ENCODE measurements at places on chromosomes 11 and 22.

GRCh38 chr11:34044664-34045485, 6.7 kb upstream of the CAPRIN1 start:
- DNase-seq = peak; percentile 86

DNA sequence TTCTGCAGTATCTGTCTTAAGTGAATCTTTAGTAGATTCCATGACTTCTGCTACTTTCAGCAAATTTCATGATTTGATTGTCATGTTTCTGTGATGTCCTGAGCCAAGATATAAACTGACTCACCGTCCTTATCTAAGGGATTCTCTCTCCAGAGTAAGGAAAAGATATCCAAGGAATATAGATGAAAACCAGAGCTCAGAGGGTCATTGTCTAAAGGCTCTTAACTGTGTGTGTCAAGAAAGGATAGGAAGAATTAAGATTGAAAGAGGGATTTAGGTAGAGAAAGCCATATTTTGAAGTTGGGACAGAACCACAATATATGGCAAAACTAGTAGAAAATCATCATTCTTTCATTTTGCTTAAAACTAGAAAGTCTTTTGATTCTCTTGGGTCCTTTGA, 50.7 kb downstream of the PPME1 start:
- DNase-seq = no peak

DNA sequence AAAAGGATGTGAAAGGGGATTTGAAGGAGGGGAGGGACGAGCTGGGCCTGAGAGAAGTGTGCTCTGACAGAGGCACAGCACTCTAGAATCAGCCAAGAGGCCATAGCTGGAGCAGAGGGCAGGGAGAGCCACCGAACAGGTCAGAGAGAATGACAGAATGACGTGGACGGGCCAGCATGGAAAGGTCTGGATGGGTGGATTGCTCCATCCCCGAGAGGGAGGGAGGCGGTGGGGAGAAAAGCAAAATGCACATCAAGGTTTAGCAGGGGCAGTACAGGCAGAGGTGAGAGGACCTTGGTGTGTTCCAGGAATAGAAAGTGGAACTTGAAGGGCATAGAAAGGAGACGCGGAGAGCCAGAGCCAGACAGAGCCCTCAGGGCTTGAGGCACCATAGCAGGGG, 6.9 kb downstream of the PMM1 start:
- DNase-seq = no peak

DNA sequence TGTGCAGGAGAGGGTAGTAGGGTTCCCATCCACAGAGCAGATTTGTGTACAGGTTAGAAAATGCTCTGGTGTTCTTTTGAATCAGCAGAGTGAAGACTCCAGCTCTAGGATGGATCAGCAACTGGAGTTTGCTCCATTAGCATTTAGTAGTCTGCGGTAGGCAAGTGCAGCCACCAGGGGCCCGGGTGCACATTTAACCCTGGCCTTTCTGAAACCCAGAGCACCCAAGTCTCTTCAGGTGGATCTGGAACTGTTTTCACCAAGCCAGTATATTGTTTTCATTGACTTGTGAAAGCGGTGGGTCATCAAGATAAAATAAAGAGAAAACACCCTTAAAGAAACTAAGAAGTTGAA, 100.8 kb upstream of the CLPB start:
- DNase-seq = no peak

DNA sequence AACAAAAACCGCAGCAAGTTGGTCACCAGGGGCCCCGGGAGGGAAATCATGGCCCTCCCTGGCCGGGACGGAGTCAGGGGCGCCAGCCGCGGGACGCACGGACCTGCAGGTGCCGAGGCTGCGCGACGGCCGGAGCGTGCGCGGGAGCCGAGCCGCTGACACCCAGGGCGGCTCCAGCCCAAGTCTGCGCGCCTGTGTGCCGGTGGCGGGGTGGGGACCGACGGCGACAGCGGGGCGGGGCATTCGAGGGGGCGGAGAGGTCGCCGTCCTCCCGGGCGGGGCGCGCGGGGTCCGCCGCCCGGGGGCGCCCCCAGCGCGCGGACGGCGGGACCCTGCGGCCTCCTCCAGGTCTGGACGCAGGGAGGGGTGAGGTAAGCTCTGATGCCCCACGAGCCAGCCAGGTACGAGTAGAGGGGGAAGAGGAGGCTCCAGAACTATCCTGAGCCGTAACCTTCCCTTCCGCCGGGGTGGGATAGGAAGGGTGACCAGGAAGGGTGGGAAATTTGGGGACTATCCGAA, at the start of gene ESAM:
ESAM (minus strand) TSS at position 186 of the 519 bp plus-strand sequence; CDS start at position 50, 136 bp downstream.
- DNase-seq = no peak

- peak; percentile 14 for DNase-seq
Observed at GRCh38 chr11:45665206-45665932, at the start of gene CHST1. Gene CHST1 (minus strand): TSS chr11:45665622. CDS start chr11:45650923, 14,699 bp downstream.

GRCh38 chr11:97702951-97703350, 1313.1 kb downstream of the JRKL start:
- no peak for DNase-seq

- DNase-seq = no peak
Observed at GRCh38 chr11:128520888-128521681, 66.3 kb downstream of the ETS1 start.

DNA sequence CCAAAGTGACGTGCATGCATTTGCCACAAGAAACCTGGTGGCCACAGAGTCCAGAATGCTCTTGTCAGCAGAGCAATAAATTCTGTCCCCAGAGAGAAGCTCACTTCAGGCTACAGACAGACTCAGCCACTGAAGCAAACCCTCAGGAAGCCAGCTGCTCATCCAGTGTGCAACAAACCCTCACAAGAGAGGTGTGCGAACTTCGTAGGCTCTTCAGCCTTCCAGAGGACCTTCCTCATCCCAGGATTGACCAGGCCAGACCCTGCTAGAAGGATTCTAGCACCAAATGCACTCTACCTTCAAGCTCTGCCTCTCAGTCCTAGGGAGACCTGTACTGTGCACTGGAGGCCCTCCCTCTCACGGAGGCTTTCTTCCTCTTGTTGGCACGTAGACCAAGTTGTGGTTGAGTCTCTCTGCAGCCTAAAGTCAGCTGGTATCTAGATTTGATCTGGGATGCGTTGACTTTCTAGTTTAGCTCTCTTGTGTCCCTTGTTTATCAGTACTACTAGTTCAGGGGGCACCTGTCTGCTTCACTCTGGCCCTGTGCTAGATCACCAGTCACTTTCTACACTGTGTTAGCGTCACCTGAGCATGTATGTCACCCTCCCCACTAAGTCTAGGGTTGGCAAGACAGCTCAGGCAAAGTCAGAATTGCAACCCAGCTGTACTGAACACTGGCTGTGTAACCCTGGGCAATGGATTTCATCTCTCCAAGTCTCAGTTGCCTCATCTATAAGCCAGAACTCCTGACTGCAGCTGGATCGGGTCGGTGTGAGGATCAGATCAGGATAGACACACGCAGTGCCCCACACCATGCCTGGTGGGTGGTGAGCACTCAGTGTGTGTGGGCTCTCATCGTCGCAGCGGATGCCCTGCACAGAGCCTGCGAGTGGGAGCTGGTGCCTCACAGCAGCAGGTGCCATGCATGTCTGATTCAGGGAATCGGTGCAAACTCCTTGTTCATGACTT, 22.1 kb upstream of the TMPRSS13 start:
- no peak for DNase-seq

GRCh38 chr11:108198833-108199232, 23.6 kb downstream of the NPAT start:
- no peak for DNase-seq

DNA sequence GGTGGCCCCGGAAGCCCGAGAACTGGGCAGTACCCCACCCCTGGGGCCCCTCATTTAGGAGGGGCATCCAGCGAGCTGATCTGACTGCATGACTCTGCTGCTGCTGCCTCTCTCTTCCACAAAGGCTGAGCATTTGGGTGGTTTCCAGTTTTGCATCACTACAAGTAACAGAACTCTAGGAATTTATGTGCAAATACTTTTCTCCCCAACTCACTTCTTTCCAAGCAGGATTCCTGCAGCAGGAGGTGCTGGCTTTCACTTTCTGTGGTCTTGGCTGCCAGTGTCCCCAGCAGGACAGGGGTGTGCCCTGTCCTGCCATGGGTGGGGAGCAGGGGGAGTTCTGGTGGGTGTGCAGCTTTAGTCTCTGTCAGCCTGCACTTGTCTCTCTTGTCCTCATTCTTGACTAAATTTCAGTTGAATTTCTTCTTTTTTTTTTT, 21.2 kb downstream of the UPB1 start:
- peak; percentile 93 for DNase-seq

GRCh38 chr11:123129920-123130319, 65.1 kb downstream of the CLMP start:
- peak; percentile 87 for DNase-seq

- peak; percentile 87 for DNase-seq
Observed at GRCh38 chr11:35363854-35364780, 55.2 kb downstream of the SLC1A2 start.

- DNase-seq = no peak
Observed at GRCh38 chr11:76523147-76523546, 78.3 kb downstream of the EMSY start.

GRCh38 chr11:64436000-64436399, 77.0 kb downstream of the RPS6KA4 start:
- no peak for DNase-seq

DNA sequence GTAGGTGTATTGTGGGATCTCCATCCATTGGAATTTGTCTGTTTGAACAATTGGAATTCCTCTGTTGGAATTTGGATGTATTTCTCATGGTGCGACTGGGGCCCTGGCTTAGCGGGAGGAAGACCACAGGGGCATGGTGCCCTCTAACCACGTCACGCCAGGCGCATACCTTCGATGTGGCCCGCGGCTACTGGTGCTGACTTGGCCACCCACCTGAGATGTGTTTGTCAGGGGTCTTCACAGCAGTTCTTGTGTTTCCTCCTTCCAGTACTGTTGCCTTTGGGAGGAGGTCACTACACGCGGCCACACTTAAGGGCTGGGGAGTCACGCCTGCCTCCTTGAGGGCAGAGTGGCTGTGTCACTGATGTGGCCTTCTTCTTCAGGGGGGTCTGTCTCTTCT, 36.6 kb upstream of the GRAMD4 start:
- DNase-seq = no peak

DNA sequence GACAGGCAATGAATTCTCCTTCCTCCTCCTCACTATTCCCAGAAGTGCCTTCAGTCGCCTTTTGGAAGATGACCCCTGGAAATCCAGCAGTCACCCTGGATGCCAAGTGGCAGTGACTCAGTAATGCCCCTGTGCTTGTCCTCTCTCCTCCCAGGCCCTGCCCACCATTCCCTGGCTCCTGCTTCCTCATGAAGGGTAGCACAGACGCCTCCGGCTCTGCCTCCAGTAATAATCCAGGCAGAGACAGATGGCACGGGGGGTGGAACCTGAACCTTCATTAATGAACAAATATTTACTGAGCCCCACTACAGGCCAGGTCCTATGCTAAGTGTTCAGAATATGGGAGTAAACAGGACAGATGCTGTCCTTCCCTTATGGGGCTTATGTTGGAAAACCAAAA, 23.2 kb downstream of the SYT13 start:
- DNase-seq = no peak

- DNase-seq = no peak
Observed at GRCh38 chr11:37841016-37841415, 1243.0 kb upstream of the RAG2 start.

DNA sequence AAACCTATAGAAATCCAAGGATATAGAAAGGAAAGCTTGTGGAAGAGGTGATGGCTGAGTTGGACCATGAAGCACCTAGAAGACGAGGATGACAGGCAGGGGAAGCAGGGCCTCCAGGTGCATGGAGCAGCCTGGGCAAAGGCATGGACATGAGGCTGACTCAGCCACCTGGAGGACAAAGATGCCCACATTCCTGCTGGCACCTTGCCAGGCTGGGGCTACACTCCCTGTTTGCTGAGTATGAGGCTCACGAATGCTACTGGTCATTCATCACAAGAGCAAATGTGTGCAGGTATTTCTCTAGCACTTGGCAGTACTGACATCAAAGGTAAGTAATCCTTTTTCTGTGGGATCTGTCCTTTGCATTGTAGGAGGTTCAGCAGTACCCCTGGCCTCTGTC, 7.1 kb upstream of the SCGB2A1 start:
- no peak for DNase-seq

DNA sequence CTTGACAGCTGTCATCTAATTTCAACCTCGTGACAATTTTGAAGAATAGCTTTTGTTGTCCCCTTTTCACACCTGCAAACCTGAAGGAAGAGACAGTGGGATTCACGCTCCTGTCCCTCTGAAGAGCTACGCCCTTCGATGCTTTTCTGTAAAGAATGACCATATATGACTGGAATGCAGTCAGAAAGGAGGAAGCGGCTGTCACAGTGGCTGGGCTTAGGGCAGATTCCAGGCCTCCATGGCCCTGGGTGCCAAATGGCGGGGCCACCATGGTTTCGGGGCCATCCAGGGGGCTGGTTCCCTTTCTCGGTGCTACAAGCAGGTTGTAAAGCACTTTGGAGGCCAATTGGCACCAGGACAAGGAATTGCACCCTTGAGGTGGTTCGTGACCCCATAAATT, 22.2 kb upstream of the FGF19 start:
- no peak for DNase-seq

DNA sequence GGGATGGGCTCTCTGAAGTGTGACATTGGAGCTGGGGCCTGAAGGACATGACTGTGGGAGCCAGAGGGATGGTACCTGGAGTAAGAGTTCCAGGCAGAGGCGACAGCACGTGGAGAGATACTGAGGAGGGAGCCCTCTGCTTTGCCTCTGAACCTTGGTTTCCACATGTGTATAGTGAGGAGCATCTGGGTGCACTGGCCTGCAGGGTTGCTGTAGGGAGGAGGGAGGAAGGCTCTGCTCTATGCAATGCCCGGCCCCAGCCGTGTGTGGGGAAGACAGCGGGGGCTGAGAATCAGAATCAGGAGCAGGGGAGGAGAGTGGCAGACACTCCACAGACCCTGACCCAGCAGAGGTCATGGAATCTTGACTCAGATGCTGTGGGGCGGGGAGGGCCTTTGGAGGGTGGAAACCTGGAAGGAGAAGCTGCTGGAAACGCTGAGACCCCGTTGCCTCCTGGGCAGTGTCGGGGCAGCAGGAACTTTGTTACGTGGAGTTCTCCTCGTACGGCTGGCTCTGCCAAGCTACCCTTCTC, 4.0 kb downstream of the SCYL1 start:
- DNase-seq = no peak

- DNase-seq = peak; percentile 8
Observed at GRCh38 chr11:28878025-28878424, 769.8 kb downstream of the METTL15 start.

DNA sequence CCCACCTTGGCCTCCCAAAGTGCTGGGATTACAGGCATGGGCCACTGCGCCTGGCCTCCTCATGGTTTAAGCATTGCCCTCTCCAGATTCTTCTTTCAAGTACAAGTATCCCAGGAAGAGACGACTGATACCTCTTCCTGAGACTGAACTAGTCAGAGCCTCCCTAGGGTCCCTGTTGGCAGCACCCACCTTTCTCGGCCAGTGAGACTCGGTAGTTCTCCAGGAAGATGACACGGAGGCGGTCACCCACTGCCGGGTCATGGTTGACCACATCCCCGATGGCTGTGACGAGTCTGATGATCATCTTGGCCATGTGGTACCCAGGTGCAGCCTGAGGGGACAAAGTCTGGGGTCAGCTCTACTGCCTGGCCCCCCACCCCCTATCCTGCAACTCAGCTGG, 7.2 kb upstream of the RASGRP2 start:
- DNase-seq = no peak

- peak; percentile 2 for DNase-seq
Observed at GRCh38 chr11:98300719-98301118, 720.0 kb upstream of the CNTN5 start.

Measured in fibroblast of upper back skin (primary cell).